ENCODE measurements at places on chromosomes 5 and 9.

GRCh38 chr5:98187945-98188344 lies 585.5 kb upstream of the RGMB start:
- H3K27ac ChIP-seq: no peak overlapping the region
- H3K4me1 ChIP-seq: no peaks in the 10 kb centered on the region
- no peak for DNase-seq
- no peak overlapping the region for H3K4me3 ChIP-seq

- no peak overlapping the region for H3K4me3 ChIP-seq
- no peaks in the 10 kb centered on the region for H3K4me1 ChIP-seq
- H3K36me3 ChIP-seq: peaks cover 3% of the 10 kb centered on the region
- H3K27me3 ChIP-seq: no peaks in the 10 kb centered on the region
- no peak overlapping the region for H3K27ac ChIP-seq
These were observed 68.9 kb upstream of the ANKRD55 start for GRCh38 chr5:56302027-56302426.

DNA sequence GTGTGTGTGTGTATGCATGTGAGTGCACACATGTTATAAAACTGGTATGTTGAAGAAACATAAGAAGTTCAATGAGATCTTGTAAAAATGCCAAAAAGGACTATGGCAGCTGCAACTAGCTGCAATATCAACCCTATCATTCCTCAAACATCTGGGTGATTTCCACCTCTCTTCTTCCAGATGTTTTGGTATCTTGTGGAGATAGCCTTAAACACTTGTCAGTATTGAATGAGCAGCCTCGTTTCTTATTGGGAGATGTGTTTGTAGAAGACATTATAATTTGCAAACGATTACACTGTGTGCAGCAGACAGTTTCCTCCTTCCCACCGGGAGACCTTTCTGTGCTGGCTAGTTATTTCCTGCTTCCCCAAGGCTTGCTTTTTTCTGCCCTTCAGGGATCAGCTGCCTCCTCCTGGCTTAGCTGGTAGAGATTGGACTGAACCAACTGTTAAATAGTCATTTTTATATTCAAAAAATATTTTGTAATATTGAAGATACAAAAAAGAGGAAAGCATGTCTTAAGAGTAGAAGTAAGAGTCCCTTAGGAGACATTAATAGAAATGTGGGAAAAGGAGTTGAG lies 168.4 kb upstream of the MPDZ start:
- H3K4me1 ChIP-seq: no peaks in the 10 kb centered on the region
- no peak overlapping the region for H3K4me3 ChIP-seq
- H3K27ac ChIP-seq: no peak overlapping the region
- no peaks in the 10 kb centered on the region for H3K27me3 ChIP-seq
- no peak for DNase-seq

DNA sequence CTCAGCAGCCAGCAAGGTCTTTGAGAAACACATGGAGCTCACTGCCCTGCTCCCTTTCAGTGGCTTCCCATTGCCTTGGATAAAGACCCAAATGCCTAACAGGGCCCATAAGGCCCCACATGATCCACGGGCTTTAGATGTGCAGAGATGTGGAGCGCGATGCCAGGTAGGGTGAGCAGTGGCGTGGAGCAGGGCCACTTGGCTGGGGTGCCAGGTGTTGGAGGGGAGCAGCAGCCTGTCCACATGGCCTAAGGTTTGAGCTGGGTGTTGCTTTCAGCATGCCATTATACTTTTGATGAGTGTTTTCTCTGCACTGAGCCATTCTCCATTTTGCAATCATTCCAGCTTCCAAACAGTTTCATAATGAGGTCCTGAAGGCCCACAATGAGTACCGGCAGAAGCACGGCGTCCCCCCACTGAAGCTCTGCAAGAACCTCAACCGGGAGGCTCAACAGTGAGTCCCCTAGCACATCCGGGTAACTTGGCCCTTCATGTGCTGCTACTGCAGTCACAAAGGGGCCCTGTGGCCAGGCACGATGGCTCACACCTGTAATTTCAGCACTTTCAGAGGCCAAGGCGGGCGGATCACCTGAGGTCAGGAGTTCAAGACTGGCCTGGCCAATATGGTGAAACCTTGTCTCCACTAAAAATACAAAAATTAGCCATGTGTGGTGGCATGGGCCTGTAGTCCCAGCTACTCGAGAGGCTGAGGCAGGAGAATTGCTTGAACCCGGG lies 11.1 kb downstream of the GLIPR2 start:
- H3K4me3 ChIP-seq: peak overlapping the region; percentile 50
- peak overlapping the region; percentile 16 for H3K27ac ChIP-seq
- DNase-seq: no peak
- H3K36me3 ChIP-seq: peaks cover 16% of the 10 kb centered on the region
- H3K4me1 ChIP-seq: peaks cover 58% of the 10 kb centered on the region

DNA sequence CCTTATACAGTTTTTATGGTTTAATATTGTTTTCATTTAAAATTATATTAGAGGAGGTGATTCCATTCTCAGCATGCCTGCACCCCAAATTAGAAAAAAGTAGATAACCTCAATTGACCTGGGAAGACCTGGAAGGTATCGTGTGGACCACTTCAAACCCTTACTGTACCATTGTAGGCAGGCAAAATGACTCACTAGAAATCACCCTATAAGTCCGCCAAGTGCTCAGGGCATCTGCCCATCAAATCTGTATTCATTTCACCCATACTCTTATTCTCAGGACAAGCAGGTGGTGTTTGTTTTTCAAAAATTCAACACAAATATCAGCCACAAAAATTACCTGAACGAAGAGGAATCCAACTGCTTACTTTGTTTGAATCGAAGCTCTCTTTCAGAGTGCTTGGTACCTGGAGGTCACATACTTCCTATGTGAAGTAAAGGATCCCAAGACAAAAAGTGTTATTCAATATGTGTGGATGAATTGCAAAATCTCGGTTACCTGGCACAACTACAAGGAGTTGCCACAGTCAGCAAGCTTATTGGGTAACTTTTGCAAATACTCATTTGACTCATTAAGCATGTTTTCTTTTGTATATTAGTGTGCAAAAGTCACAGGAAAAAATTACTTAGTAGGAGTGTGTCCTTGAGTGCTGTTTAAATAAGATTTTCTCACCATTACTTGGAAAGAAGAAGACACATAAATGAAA lies 216.2 kb downstream of the ENC1 start:
- no peaks in the 10 kb centered on the region for H3K4me1 ChIP-seq
- no peak overlapping the region for H3K4me3 ChIP-seq
- no peak overlapping the region for H3K27ac ChIP-seq
- DNase-seq: no peak
- H3K36me3 ChIP-seq: no peaks in the 10 kb centered on the region
- peaks cover 8% of the 10 kb centered on the region for H3K27me3 ChIP-seq

DNA sequence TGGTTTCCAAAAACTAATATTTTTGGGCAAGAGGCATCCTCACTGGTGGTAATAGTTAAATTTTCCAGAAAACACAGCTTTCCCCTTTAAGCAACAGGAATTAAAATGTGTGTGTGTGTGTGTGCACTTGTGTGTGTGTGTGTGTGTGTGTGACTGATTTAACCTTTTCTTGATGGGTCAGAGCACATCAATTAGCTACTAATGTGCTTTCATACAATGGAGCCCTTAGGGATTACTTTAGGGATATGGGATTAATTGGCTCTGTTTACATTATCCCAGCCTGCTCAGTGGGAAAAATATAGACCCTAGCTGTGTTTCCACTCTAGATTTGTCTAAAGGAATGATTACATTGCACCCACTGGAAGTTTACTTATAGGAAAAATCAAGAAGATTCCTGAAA lies 6.5 kb downstream of the PLCXD3 start:
- no peaks in the 10 kb centered on the region for H3K36me3 ChIP-seq
- H3K27me3 ChIP-seq: peaks cover 1% of the 10 kb centered on the region
- no peaks in the 10 kb centered on the region for H3K4me1 ChIP-seq
- H3K4me3 ChIP-seq: no peak overlapping the region

DNA sequence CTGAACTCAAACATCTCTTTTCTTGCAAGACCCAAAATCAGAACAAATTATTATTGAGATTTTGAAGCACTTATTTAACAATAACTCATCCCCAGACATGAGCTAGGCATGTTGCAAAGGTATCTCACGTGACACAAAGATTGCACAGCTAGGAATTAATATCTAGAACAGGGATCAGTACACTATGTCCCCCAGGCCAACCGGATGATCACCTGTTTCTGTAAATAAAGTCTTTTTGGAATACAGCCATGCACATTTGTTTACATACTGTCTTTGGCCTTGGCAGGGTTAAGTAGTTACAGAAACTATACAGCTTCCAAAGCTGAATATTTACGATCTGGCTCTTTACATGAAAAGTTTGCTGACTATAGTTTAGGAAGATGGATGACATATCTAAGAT lies 287.7 kb downstream of the ACTL7B start:
- no peak for DNase-seq
- H3K36me3 ChIP-seq: no peaks in the 10 kb centered on the region
- H3K27me3 ChIP-seq: peaks cover 3% of the 10 kb centered on the region
- H3K27ac ChIP-seq: no peak overlapping the region
- no peaks in the 10 kb centered on the region for H3K4me1 ChIP-seq
- H3K4me3 ChIP-seq: no peak overlapping the region

- peak; percentile 55 for DNase-seq
- peaks cover 2% of the 10 kb centered on the region for H3K36me3 ChIP-seq
- no peaks in the 10 kb centered on the region for H3K27me3 ChIP-seq
- H3K27ac ChIP-seq: peak overlapping the region; percentile 82
These were observed 137.6 kb downstream of the SUSD1 start for GRCh38 chr9:112037281-112038016.

DNA sequence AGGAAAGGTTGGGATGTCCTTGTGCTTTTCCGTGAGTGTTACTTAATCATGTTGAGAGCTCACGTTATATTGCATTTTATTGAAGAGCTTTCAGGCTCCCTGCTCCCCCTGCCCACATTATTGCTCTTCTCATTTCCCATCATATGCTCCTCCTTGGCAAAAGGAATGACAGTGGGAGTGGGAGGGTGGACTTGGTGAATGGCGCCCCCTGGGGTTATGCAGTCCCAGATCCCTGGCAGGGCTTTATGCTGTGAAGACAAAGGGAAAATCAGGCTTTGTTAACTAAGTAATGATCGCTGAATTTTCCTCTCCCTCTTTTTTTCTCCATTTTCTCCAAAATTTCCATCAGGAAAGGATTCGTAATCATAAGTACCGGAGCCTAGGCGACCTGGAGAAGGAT lies 166.6 kb downstream of the SMARCA2 start:
- no peak overlapping the region for H3K27ac ChIP-seq
- no peaks in the 10 kb centered on the region for H3K4me1 ChIP-seq
- H3K4me3 ChIP-seq: no peak overlapping the region

GRCh38 chr9:114616684-114617520 lies 5.8 kb downstream of the TMEM268 start:
- H3K27ac ChIP-seq: peak overlapping the region; percentile 93
- peak overlapping the region; percentile 74 for H3K4me3 ChIP-seq
- H3K27me3 ChIP-seq: no peaks in the 10 kb centered on the region
- peaks cover 14% of the 10 kb centered on the region for H3K36me3 ChIP-seq
- peak; percentile 67 for DNase-seq
- peaks cover 60% of the 10 kb centered on the region for H3K4me1 ChIP-seq

DNA sequence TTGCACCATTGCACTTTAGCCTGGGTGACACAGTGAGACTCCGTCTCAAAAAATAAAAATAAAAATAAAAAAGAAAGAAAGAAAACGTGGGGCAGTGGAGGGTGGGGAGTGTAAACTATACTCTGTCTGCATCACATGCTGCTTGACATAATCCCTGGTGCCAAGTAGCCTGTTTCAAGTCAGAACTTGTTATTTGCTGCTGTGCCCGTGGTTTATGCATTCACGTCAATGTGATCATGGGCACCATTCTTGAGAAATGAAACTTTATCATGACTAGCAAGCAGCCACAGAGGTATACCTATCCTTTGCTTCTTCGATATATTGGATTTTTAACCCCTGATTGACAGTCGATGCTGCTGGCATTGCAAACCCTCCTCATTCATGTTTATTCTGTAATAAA lies 4.1 kb upstream of the SMU1 start:
- H3K36me3 ChIP-seq: peaks cover 2% of the 10 kb centered on the region
- peaks cover 32% of the 10 kb centered on the region for H3K4me1 ChIP-seq
- no peaks in the 10 kb centered on the region for H3K27me3 ChIP-seq

DNA sequence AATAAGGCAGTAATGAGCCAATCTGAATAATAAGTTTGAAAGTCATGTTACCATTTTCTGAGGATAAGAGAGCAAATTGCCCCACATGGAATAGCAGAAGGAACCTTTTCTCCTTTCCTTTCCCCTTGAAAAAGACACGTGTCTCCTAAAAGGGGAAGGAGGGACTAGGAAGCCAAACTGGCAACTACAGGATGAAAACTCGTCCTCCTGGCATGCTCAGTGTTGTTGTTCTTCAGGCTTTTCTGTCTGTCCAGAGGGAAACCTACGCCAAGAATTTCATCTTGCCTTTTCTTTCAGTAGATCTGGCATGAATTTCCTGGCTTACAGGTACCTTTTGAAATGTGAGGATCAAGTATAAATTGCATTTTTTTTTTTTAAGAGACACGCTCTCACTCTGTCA lies 355.9 kb upstream of the TLE4 start:
- H3K4me3 ChIP-seq: no peak overlapping the region
- H3K27ac ChIP-seq: no peak overlapping the region
- H3K27me3 ChIP-seq: no peaks in the 10 kb centered on the region
- H3K4me1 ChIP-seq: no peaks in the 10 kb centered on the region
- no peak for DNase-seq

- H3K4me3 ChIP-seq: peak overlapping the region; percentile 84
- peaks cover 24% of the 10 kb centered on the region for H3K4me1 ChIP-seq
- no peak for DNase-seq
These were observed 207.7 kb downstream of the MEF2C start for GRCh38 chr5:88675168-88675707.

GRCh38 chr9:87490907-87491306 lies 6.8 kb upstream of the DAPK1 start:
- H3K36me3 ChIP-seq: no peaks in the 10 kb centered on the region
- no peaks in the 10 kb centered on the region for H3K4me1 ChIP-seq
- no peak overlapping the region for H3K27ac ChIP-seq
- no peak overlapping the region for H3K4me3 ChIP-seq
- no peak for DNase-seq
- peaks cover 5% of the 10 kb centered on the region for H3K27me3 ChIP-seq

GRCh38 chr5:143676802-143677201 lies 135.2 kb upstream of the HMHB1 start:
- H3K4me1 ChIP-seq: peaks cover 4% of the 10 kb centered on the region
- no peak overlapping the region for H3K4me3 ChIP-seq
- no peak overlapping the region for H3K27ac ChIP-seq
- H3K36me3 ChIP-seq: no peaks in the 10 kb centered on the region
- peaks cover 1% of the 10 kb centered on the region for H3K27me3 ChIP-seq

- no peak overlapping the region for H3K27ac ChIP-seq
- no peak for DNase-seq
- H3K27me3 ChIP-seq: peaks cover 6% of the 10 kb centered on the region
- no peaks in the 10 kb centered on the region for H3K36me3 ChIP-seq
These were observed 4.7 kb upstream of the TNFSF8 start for GRCh38 chr9:114935119-114935518.

DNA sequence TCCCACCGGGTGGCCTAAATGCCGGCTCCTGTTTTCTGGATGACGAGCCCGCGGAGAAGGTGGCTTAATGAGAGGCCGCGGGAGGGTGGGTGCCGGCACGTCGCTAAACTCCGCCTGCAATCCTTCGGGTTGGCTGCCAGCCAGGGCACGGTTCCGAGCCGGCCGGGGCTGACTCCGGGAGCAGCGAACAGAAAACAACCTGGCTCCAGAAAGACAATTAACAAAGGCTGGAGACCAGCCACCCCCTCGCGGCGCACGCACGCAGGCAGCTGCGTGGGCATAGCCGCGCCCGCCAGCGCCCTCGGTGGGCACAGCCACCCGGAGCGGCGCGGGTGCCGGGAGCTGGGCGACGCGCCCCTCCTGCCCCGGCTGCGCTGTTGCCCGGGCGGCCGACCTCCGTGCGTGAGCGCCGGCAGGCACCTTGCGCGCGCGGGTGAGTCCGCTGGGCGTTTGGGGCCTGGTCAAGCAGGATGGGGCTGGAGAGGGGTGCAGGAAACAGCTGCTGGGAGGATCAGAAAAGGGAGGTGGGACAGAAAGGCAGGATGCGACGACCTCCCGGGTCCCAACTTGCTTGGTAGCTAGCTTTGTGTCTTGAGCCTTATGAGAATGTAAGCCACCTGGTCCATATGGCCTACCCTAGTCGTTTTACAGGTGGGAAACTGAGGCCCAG lies at the start of gene ARHGEF37:
Gene ARHGEF37 (plus strand): TSS at position 307 of the 670 bp plus-strand sequence. CDS start 16,272 bp downstream, outside the sequence.
- peak; percentile 44 for DNase-seq
- no peak within 1 kb of the TSS for H3K27ac ChIP-seq
